ENCODE measurements at places on chromosomes 12 and 14.

- DNase-seq: no peak
Measured at GRCh38 chr12:72338437-72338836, 66.3 kb downstream of the TRHDE start.

GRCh38 chr14:85413836-85414526, 116.0 kb upstream of the FLRT2 start:
- no peak for DNase-seq

DNA sequence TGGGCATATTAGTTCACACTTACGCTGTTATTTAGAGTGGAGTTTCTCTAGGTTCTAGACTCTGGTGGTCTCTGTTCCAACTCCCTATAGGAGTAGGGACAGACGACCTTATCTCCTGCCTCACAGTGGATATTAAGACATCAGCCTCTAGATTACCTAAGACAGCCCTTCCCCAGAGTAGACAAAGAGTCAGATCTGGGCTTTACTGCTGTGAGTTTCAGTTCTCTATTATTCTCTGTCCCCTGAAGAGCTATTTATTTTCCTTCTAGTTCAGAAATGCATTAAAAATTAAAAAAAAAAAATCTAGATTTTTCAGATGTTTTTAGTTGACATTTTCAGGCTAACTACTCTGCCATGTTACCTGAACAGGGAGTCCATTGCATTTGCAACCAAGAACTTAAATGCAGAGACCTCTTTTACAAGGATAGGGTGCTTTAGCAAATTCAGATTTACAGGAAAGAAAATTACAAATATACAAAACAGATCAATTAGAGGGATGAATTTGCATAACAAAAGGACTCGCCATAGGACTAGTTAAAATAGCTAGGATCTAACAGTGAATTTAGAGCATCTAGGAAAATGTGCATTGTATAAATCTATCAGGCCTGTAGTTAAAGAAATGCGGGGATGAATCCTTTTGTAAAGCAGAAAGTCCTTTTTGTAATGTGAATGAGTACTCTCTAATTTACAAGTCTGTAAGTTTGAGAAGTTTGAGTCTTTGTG, 381.4 kb downstream of the APAF1 start:
- DNase-seq: no peak

DNA sequence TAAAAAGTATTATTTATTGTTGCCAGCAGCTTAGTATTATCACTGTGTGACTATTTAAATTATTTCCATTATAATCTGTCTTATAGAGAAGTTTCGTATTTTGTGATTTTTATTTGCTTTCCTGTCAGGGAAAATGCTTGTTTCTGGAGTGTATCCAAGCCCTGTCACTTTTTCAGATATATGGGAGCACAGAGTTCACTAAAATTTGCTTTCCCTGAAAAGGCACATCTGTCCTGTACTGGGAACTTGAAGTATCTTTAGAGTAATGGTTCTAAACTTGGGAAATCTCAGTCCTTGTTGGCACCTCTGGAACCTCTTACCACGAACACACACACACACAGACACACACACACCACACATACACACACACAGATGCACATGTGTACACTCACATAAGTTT, 39.3 kb upstream of the SSTR1 start:
- no peak for DNase-seq

DNA sequence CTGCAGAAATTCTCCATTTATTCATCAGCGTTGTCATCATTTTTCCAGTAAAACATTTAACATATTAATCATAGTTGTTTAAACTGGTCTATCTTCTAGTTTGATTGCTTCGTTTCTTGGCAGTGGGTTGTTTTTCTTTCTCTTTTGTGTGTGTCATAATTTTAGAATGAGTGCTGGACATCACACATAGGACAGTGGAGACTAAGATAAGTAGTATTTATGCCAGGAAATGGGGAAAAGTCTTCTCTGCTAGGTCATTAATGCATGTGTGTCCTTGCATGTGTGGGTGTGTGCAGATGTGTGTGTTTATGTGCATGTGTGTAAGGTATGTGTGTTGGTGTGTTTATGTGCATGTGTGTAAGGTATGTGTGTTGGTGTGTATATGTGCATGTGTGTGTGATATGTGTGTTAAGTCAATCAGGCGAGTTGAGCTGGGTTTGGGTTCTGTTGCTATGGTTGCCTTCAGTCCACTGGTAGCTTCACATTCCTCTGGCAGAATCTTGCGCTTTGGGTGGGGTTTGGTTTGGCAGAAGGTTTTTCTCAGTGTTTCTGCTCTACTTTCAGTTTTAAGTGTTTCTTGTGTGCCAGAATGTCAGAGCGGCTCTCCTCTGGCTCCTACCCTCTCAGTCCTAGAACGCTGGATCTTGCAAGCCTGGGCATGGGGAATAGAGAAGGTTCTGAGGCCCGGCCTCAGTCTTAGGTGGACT, 7.8 kb upstream of the ADGRD1 start:
- DNase-seq: no peak

GRCh38 chr12:97417568-97418218, 44.9 kb upstream of the RMST start:
- no peak for DNase-seq

DNA sequence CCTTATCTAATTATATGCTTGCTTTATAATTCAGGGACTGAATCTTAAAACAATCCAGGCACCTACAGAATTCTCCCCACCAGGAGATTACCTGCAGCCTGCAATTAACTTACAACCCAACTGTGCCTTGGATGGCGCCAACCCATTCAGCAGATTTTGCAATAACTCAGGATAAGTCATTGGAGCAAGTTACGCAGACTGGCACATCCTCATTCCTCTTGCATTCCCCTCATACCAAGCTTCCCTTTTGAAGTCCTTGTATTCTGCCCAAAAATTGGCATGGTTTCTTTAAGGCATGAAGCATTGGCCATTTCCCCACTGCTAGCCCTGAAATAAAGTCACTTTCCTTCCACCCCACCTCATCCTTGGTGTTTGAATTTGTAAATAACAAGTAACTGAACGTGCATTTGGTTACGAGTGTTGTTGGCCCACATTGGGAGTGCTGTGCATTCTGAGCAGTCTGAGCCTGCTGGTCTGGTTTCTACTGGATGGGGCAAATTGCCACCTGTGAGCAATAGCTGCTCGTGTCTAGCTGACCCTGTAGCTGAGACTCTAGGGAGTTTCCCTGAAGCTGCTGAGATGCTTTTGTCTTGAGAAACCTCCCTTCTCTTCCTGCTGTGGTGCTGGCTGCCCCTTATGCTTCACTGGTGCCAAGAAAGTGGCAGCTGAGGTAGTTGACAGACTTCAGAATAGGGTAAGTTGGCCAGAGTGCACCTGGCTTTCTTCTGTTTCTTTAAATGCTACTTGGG, 99.2 kb upstream of the SCAF11 start:
- no peak for DNase-seq

DNA sequence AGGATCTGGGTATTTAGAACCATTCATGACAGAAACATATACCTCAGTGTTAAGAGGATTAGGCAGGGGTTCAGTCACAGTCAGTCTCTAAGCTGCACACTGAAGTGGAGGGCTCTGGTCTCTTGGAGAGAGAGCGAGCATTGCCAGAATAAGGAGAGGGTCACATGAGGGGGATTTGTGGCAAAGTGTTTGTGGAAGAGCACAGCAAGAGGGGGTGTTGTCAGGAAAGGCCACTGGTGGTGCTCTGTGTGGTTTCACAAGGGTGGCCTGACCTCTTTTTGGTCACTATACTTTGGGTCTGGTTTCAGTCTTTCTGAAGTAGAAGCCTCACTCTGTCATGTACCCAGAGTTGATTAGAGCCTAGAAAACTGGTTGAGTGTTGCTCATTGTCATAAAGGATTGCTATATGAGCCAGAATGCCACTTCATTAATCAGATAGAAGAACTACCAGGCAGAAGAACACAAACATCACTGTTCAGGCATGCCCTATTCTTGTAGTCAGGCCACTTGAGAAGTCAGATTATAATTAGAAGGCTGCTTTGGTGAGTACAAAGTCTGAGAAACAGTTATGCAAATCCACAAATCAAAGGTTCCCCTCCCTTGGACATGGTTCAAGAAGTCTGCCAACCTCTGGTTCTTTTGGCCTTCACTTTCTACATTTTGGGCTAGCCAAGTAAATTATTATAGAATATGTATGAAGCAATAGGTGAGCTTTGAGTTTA, 8.4 kb downstream of the TMEM19 start:
- no peak for DNase-seq

Measured in NCI-H1092 (cell line).